ENCODE measurements at places on chromosomes 6 and 20. TPM values are rescaled to one million over a fixed set of nuclear protein-coding genes. Genes with fewer than 3 reads are reported as not detected.
A peak's percentile ranks its signal among the peaks of the same experiment; 100 is the strongest.

- no peak for DNase-seq
- H3K27me3 ChIP-seq: no peaks in the 10 kb centered on the region
- H3K4me3 ChIP-seq: peak overlapping the region; percentile 82
- no peaks in the 10 kb centered on the region for H3K36me3 ChIP-seq
- peaks cover 19% of the 10 kb centered on the region for H3K4me1 ChIP-seq
These were observed 436 bp downstream of the CAGE1 start for GRCh38 chr6:7389162-7389450.

DNA sequence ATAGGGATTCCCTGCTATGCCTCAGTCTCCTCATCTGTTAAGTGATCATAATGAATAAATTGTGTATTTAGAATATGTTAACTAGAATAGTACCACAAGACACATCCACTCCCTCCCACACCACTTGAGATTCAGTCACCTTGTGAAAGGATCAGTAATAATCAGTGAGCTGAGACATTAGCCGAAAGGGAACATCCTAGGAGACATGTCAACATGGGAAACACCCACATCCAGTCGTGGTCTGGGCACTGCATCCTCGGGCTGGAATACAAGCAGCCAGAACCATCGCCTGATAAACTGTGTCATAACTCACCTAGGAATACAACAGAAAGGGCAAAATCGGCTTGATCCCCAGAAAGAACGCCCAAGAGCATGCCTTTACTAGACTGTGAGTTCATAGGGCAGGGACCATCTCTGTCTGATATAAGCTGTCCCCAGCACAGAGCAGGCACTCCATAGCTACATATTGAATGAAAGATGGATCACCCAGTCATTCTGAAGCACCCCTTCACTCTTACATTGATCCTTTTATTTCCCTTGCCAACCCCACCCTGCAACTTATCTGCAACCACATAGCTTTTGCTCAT is 23.9 kb downstream of the RIPOR2 start:
- H3K36me3 ChIP-seq: no peaks in the 10 kb centered on the region
- peaks cover 46% of the 10 kb centered on the region for H3K27me3 ChIP-seq
- no peak for DNase-seq
- H3K4me1 ChIP-seq: peaks cover 43% of the 10 kb centered on the region
- no peak overlapping the region for H3K27ac ChIP-seq
- peak overlapping the region; percentile 92 for H3K4me3 ChIP-seq

Gene PROKR2
- 2.1 TPM for total RNA-seq

Gene TSBP1
- total RNA-seq: not detected

Gene HLA-DMB
- 1.3 TPM for total RNA-seq

Gene SEL1L2
- not detected for total RNA-seq

Data from GM23338 (cell line).